Activated CD8-positive, alpha-beta T cell treated with anti-CD3 and anti-CD28 coated beads for 36 hours (primary cell): ENCODE measurements at places on chromosomes 12 and 14. TPM values are rescaled to one million over a fixed set of nuclear protein-coding genes. Genes with fewer than 3 reads are reported as not detected.

- no peaks in the 10 kb centered on the region for H3K4me1 ChIP-seq
- H3K4me3 ChIP-seq = no peak overlapping the region
- DNase-seq = no peak
- H3K36me3 ChIP-seq = no peaks in the 10 kb centered on the region
- H3K27ac ChIP-seq = no peak overlapping the region
- peaks cover 4% of the 10 kb centered on the region for H3K27me3 ChIP-seq
These were observed 30.1 kb upstream of the CLEC14A start for GRCh38 chr14:38285962-38286361.

DNA sequence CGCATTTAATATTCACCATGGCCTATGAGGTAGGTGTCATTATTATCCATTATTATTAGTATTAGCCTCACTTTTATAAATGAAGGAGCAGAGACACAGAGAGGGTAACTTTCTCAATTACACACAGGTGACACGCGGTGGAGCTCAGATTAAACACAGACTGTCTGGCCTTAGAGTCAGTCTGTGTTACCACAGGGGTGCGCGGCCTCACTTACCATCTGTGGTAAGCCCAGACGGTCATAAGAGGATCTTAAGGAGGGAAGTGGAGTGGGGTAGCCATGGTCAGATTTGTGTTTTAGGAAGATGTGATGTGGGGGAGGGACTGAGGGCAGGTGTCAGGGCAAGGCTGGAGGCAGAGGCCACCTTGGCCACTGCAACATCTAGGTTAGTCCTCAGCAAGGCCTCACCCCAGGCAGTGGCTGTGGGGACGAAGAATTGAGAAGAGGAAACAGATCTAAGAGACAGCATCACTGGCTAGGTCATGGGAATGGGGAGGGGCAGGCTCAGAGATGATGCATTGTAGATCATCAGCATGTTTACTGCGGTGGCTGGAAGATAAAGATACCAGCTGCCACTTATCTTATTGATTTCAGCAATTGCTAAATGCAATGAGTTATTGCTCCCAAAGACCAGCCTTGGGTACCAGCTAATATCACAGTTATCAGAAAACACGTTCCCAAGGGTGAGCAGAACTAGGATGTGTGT, 67.1 kb downstream of the SERPINA3 start:
- H3K36me3 ChIP-seq = no peaks in the 10 kb centered on the region
- DNase-seq = no peak
- H3K4me3 ChIP-seq = no peak overlapping the region
- H3K27me3 ChIP-seq = peaks cover 12% of the 10 kb centered on the region
- no peak overlapping the region for H3K27ac ChIP-seq
- no peaks in the 10 kb centered on the region for H3K4me1 ChIP-seq

GRCh38 chr14:95828649-95829265, 47.9 kb upstream of the TUNAR start:
- no peaks in the 10 kb centered on the region for H3K4me1 ChIP-seq
- no peak overlapping the region for H3K27ac ChIP-seq
- H3K27me3 ChIP-seq = peaks cover 16% of the 10 kb centered on the region
- DNase-seq = no peak
- H3K4me3 ChIP-seq = no peak overlapping the region
- H3K36me3 ChIP-seq = no peaks in the 10 kb centered on the region

Gene PPP1R1A
- total RNA-seq = not detected

Gene MAP3K9
- total RNA-seq = 9.6 TPM
